Osteoblast (primary cell): ENCODE measurements at places on chromosomes 2 and 18. TPM values are rescaled to one million over a fixed set of nuclear protein-coding genes. Genes with fewer than 3 reads are reported as not detected.

The FOXI3 gene
- total RNA-seq = not detected in 2 replicates

The PRSS56 gene
- total RNA-seq = not detected in 2 replicates

The DYSF gene
- total RNA-seq = 2.7 and 4.3 TPM in 2 replicates

The ZSWIM2 gene
- 0.29 TPM in 1 of 2 replicates, not detected in the other for total RNA-seq

The CNGA3 gene
- 0.29 and 0.36 TPM in 2 replicates for total RNA-seq

The ZNF396 gene
- 1.8 and 3.3 TPM in 2 replicates for total RNA-seq

The MARCO gene
- not detected in 2 replicates for total RNA-seq

The REG3A gene
- total RNA-seq = not detected in 2 replicates
